Small intestine (tissue), 16 donors: ENCODE measurements at places on chromosomes 12 and 14. TPM values are rescaled to one million over a fixed set of nuclear protein-coding genes. Genes with fewer than 3 reads are reported as not detected.

DNA sequence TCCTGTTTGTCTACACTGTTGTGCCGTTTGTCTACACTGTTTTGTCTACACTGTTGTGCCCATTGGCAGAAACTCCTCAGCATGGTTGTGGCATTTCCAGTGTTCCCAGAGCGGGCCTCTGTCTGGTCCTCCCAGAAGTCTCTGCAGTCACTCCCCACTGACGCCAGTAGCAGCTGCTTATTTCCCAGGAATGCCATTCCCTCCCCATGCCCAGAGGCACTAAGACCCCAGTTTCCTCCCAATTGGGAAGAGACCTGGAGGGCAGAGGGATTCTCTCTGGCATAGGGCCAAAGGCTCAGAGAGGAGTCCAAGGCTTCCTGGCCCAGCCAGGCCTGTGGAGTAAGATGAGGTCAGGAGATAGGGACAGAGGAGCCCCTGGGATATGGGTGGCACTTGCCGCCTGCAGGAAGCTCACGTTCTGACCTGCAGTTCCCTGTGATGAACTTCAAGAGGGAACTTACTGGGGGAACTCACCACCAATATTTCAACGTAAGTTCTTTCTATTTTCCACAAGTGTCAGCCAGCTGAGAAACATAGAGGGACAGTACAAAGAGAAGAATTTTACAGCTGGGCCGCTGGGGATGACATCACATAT is 69.1 kb downstream of the TNFAIP2 start:
- H3K36me3 ChIP-seq = no peaks in the 10 kb centered on the region
- H3K27me3 ChIP-seq = peaks cover 2% of the 10 kb centered on the region
- H3K4me3 ChIP-seq = no peak overlapping the region
- DNase-seq = peak; percentile 55

DNA sequence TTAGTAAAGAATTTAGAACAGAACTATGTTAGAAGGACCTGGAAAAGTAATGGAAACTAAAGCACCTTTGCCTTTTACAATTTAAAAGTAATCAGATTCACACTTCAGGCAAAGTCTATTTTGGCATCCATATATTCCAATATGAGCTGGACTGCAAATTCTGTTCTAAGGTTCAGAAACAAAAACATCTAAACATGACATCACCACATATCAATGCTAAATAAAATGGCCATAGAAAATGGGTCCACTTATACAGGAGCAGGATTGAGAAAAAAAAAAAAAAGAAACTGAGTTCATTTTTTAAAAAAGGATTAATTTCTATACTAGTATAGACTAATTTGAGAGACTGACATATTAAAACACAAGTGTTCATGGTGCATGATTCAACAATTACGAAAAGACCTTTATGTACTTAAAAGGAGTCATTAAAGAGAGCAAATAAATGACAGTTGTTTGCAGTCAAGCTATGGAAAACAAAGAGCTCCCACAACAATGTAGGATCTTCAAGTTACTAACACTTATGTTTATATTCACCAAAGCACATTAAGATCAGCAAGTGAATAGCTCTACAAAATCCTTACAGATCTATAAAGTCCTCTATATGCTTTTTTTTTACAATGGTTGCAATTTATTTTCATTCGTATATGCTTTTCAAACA is 45.7 kb downstream of the DICER1 start:
- H3K27me3 ChIP-seq = no peaks in the 10 kb centered on the region
- no peak overlapping the region for H3K4me3 ChIP-seq
- H3K27ac ChIP-seq = no peak overlapping the region
- H3K4me1 ChIP-seq = no peaks in the 10 kb centered on the region
- peaks cover 23% of the 10 kb centered on the region for H3K36me3 ChIP-seq

The SINHCAF gene
- 38.0 TPM for polyA plus RNA-seq

DNA sequence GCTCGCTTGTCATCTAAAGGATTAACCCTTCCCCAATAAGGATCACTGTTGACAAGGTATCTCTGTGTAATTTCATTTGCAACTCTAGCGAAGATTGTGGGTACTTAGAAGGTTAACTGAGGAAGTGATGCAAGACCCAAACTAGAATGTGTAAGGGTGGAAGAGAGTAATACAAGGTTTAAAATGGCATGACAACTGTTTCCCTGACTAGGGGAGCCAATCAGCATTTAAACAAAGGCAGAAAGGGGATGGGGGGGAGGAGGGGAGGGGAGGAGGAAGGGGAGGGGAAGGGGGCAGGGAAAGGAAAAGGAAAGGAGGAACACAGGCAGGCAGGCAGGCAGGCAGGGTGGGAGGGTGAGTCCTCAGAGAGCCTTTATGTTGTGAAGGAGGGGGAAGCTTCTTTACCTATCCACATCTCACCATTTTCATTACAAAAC is 31.1 kb downstream of the NRDE2 start:
- DNase-seq = no peak
- peaks cover 40% of the 10 kb centered on the region for H3K36me3 ChIP-seq
- no peaks in the 10 kb centered on the region for H3K4me1 ChIP-seq
- H3K27me3 ChIP-seq = no peaks in the 10 kb centered on the region
